Spleen (tissue), 13 donors: ENCODE measurements at places on chromosomes 3 and 15. TPM values are rescaled to one million over a fixed set of nuclear protein-coding genes. Genes with fewer than 3 reads are reported as not detected.
A peak's percentile ranks its signal among the peaks of the same experiment; 100 is the strongest.

The CCDC191 gene
- total RNA-seq = 8.5 TPM

The CNOT10 gene
- total RNA-seq = 35.2 TPM

The ZBBX gene
- total RNA-seq = not detected

The BTLA gene
- total RNA-seq = 30.8 TPM

The CPOX gene
- total RNA-seq = 25.2 TPM

The ACKR4 gene
- 1.1 TPM for total RNA-seq

DNA sequence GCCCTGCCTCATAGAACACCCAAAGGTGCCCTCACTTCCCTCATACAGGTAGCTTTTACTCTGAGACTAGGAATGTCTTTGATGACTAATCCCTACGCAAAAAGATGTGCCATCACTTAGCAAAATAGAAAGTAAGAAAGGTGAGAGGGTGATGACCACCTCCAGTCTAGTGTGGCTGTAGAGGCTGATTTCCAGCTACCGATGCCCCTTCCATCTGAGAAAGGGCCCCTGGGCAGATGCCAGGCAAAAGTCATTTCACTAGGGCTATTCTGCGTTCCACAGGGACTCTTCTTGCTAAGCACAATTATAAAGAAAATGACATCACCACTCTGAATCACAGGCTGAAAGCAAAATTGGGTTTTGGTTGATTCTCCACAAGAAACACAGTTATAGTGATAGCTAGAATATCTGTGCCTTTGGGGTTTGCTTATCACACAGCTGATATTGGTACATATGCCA is 77.4 kb downstream of the RBPMS2 start:
- no peak overlapping the region for H3K4me3 ChIP-seq
- H3K27me3 ChIP-seq = no peaks in the 10 kb centered on the region
- peaks cover 85% of the 10 kb centered on the region for H3K4me1 ChIP-seq
- no peak overlapping the region for H3K27ac ChIP-seq
- no peaks in the 10 kb centered on the region for H3K36me3 ChIP-seq

DNA sequence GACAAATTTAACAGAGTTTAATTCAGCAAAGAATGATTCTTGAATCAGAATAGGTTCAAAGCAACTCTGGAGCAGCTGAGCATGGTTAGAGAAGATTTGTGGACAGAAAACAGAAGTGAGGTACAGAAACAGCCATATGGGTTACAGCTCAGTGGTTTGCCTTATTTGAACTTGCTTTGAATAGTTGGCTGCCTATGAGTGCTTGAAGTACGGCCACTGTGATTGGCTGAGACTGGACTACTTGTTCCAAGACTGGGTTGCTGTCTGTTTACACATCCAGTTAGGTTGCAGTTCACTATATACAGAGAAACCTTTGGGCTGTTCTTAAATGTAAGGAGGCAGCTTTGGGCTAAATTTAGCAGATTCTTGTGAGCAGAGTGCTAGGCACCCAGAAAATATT is 79.4 kb upstream of the CADPS start:
- H3K4me3 ChIP-seq = no peak overlapping the region
- no peaks in the 10 kb centered on the region for H3K27me3 ChIP-seq
- no peaks in the 10 kb centered on the region for H3K36me3 ChIP-seq
- no peak for DNase-seq
- no peaks in the 10 kb centered on the region for H3K4me1 ChIP-seq

GRCh38 chr3:103906304-103906703 is 1460.4 kb upstream of the ALCAM start:
- H3K27me3 ChIP-seq = no peaks in the 10 kb centered on the region
- no peak overlapping the region for H3K4me3 ChIP-seq
- no peaks in the 10 kb centered on the region for H3K4me1 ChIP-seq

GRCh38 chr3:145244327-145244726 is 916.7 kb downstream of the PLOD2 start:
- H3K27me3 ChIP-seq = no peaks in the 10 kb centered on the region
- no peak overlapping the region for H3K4me3 ChIP-seq
- no peaks in the 10 kb centered on the region for H3K4me1 ChIP-seq
- H3K36me3 ChIP-seq = no peaks in the 10 kb centered on the region
- DNase-seq = no peak

- peaks cover 30% of the 10 kb centered on the region for H3K4me1 ChIP-seq
- no peak overlapping the region for H3K27ac ChIP-seq
- DNase-seq = no peak
- H3K27me3 ChIP-seq = no peaks in the 10 kb centered on the region
- H3K36me3 ChIP-seq = peaks cover 45% of the 10 kb centered on the region
- H3K4me3 ChIP-seq = no peak overlapping the region
These were observed 1.8 kb upstream of the USP19 start for GRCh38 chr3:49122451-49122850.

DNA sequence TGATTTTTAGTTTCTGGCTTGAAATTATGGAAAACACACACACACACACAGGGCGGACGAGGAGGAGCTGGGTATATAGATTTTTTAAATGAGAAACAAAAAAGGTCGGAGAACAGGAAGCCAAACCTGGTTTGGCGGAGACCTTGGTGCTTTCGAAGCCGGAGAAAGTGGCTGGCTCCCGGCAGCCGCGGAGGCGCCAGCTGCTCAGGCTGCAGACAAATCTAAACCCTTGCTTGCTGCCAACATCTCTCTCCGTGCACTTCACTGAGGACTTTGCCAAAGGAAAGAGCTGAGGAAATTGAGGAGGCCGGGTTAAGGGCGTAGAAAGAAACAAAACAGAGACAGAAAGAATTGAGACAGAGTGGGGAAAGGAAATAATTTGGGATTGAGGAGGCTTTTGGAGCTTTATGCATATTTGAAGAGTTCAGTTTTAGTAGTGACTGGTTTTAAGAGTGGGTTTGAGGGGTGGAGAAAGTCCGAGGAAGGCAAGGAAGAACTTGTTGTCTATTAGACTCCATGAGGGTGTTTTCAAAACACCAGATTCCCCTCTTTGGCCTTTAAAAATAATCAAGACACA is 2.2 kb downstream of the ZIC1 start:
- H3K4me3 ChIP-seq = peak overlapping the region; percentile 34
- peaks cover 31% of the 10 kb centered on the region for H3K4me1 ChIP-seq
- DNase-seq = no peak

- H3K27ac ChIP-seq = no peak overlapping the region
- H3K4me3 ChIP-seq = no peak overlapping the region
These were observed 26.2 kb upstream of the LRTM1 start for GRCh38 chr3:54954022-54954421.

- H3K36me3 ChIP-seq = no peaks in the 10 kb centered on the region
- no peaks in the 10 kb centered on the region for H3K4me1 ChIP-seq
- no peak overlapping the region for H3K27ac ChIP-seq
- no peak for DNase-seq
These were observed 38.2 kb downstream of the CDIN1 start for GRCh38 chr15:36617529-36618196.

GRCh38 chr3:100563652-100564211 is 45.7 kb upstream of the ADGRG7 start:
- H3K27me3 ChIP-seq = no peaks in the 10 kb centered on the region
- no peak overlapping the region for H3K27ac ChIP-seq
- no peak overlapping the region for H3K4me3 ChIP-seq
- H3K36me3 ChIP-seq = no peaks in the 10 kb centered on the region

- H3K27me3 ChIP-seq = no peaks in the 10 kb centered on the region
- no peaks in the 10 kb centered on the region for H3K36me3 ChIP-seq
- H3K4me1 ChIP-seq = no peaks in the 10 kb centered on the region
These were observed 59.4 kb downstream of the RASGRF1 start for GRCh38 chr15:79031201-79031600.

GRCh38 chr3:71166339-71167240 is 416.9 kb downstream of the FOXP1 start:
- no peaks in the 10 kb centered on the region for H3K4me1 ChIP-seq
- DNase-seq = no peak
- no peak overlapping the region for H3K27ac ChIP-seq

- H3K27me3 ChIP-seq = no peaks in the 10 kb centered on the region
- no peak overlapping the region for H3K27ac ChIP-seq
- H3K4me1 ChIP-seq = peaks cover 6% of the 10 kb centered on the region
- DNase-seq = no peak
- H3K36me3 ChIP-seq = no peaks in the 10 kb centered on the region
These were observed 69.7 kb downstream of the FMN1 start for GRCh38 chr15:33124811-33125210.

GRCh38 chr15:31357148-31357547 is 30.5 kb downstream of the KLF13 start:
- peaks cover 11% of the 10 kb centered on the region for H3K36me3 ChIP-seq
- H3K27me3 ChIP-seq = no peaks in the 10 kb centered on the region
- H3K4me1 ChIP-seq = peaks cover 100% of the 10 kb centered on the region
- DNase-seq = no peak
- H3K4me3 ChIP-seq = no peak overlapping the region

DNA sequence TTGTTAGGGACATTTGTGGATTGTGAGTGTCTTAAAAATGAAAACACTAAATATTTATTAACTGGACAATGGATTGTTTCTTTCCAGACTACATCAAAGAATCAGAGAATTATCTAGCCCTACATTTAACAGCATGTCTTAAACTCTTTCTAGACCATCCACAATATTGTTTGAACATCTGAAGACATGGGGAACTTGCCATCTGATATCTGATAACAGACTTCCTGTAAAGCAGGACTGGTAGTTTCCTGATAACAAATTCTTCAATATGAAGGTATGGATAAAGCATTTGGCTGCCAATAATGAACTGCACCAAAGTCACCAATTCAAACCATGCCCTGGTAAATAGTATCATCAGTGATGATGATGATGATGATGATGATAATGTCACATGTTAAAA is 26.2 kb upstream of the HACD2 start:
- no peak for DNase-seq
- peaks cover 48% of the 10 kb centered on the region for H3K36me3 ChIP-seq
- H3K27ac ChIP-seq = no peak overlapping the region
- no peaks in the 10 kb centered on the region for H3K27me3 ChIP-seq
- H3K4me3 ChIP-seq = no peak overlapping the region

DNA sequence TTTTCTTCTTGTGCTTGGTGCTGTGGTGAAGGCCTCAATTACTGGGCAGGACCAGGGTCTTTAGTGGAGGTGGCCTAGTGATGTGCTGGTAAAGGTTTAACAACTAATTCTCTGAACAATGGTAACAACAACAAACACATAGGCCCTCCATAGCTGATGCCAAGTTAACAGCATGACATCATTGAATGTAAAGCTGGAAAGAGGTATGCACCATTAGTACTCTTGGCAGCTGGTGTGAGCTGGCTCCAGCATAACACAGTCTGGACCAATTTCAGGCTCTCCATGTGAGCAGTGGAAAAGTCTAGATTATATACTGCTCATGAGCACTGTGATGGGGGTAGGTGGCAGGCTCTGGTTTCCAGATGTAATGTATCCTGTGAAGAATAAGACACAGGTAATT is 61.8 kb downstream of the SLC7A14 start:
- no peaks in the 10 kb centered on the region for H3K36me3 ChIP-seq
- H3K4me3 ChIP-seq = no peak overlapping the region
- no peak for DNase-seq
- H3K4me1 ChIP-seq = no peaks in the 10 kb centered on the region

DNA sequence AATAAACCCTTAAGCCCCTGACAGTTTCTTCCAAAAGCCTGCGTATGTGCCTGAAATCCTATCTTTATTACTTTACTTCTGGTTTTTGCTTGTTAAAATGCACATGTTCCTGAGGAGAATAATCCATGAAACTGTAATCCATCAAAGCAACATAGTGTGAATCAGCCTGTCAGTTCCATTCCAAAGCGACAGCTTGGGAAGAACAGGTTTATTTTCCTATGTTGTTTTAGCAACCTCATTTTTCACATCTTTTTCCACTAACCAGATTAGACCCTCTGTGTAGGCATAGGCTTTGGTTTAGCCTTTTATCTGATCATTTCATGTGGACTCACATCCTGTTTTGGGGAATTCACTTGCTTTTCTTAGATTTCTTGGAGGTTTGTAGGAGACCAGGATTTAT is 988.0 kb downstream of the SQOR start:
- DNase-seq = no peak
- no peak overlapping the region for H3K27ac ChIP-seq
- no peaks in the 10 kb centered on the region for H3K36me3 ChIP-seq
- no peak overlapping the region for H3K4me3 ChIP-seq
- H3K4me1 ChIP-seq = no peaks in the 10 kb centered on the region

DNA sequence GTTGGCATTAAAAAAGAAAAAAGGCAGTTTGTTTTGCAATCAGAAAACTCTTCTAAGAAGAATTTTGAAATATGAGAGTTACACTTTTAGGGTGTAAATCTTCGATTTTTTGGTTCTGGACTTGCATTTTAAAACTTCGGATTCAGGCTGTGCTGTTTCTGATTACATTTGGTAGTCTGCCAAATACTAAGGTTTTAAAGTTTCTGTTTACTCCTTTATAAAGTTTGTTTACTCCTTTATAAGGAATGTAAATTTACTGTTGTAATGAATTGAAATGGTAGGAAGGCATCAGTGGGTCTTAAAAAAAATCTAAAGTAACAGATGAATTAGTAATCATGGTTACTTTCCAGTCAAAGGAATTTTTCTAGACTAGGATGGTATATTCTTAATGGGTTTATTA is 14.1 kb downstream of the FXR1 start:
- H3K27ac ChIP-seq = no peak overlapping the region
- H3K4me1 ChIP-seq = peaks cover 9% of the 10 kb centered on the region
- no peaks in the 10 kb centered on the region for H3K27me3 ChIP-seq
- no peak overlapping the region for H3K4me3 ChIP-seq
- H3K36me3 ChIP-seq = peaks cover 18% of the 10 kb centered on the region

DNA sequence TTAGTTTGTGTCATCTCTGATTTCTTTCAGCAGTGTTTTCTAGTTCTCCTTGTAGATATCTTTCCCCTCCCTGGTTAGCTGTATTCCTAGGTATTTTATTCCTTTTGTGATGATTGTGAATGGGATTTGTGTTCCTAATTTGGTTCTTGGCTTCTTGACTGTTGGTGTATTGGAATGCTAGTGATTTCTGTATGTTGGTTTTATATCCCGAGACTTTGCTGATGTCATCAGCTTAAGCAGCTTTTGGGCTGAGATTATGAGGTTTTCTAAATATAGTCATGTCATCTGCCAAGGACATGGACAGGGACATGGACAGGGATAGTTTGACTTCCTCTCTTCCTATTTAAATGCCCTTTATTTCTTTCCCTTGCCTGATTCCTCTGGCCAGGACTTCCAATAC is 35.8 kb downstream of the MYO9A start:
- no peaks in the 10 kb centered on the region for H3K27me3 ChIP-seq
- DNase-seq = no peak
- no peak overlapping the region for H3K4me3 ChIP-seq
- no peak overlapping the region for H3K27ac ChIP-seq

- no peak for DNase-seq
- H3K4me3 ChIP-seq = no peak overlapping the region
- H3K27me3 ChIP-seq = no peaks in the 10 kb centered on the region
- no peak overlapping the region for H3K27ac ChIP-seq
- H3K4me1 ChIP-seq = peaks cover 5% of the 10 kb centered on the region
These were observed 4.7 kb upstream of the RPS17 start for GRCh38 chr15:82545002-82545401.
